Stimulated activated CD8-positive, alpha-beta memory T cell treated with anti-CD3 and anti-CD28 coated beads, Interleukin-15, amount 100 ng/mL, for 24 hours (primary cell): ENCODE measurements at places on chromosomes 11 and 22.

DNA sequence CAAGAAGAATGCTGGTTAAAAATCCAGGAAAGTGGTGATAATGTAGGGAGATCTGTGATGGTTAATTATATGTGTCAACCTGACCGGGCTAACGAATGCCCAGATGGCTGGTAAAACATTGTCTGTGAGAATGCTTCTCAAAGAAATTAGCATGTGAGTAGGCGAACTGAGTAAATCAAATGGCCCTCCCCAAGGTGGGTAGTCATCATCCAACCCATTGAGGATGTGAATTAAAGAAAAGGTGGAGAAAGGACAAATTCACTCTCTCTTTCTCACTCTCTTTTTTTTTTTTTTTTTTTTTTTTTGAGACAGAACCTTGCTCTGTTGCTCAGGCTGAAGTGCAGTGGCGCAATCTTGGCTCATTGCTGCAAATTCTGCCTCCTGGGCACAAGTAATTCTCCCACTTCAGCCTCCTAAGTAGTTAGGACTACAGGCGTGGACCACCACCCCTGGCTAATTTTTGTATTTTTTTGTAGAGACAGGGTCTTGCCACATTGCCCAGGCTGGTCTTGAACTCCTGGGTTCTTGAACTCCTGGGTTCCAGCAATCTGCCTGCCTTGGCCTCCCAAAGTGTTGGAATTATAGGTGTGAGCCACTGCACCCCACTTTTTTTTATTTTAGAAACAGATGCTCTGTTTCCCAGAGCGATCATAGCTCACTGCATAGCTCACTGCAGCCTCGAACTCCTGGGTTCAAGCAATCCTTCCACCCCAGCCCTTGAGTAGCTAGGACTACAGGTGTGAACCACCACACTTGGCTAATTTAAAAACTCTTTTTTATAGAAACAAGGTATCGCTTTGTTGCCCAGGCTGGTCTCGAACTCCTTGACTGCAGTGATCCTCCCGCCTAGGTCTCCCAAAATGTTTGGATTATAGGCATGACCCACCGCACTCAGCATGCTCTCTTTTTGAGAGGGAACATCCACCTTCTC is 22.0 kb upstream of the P2RY6 start:
- no peak for DNase-seq

DNA sequence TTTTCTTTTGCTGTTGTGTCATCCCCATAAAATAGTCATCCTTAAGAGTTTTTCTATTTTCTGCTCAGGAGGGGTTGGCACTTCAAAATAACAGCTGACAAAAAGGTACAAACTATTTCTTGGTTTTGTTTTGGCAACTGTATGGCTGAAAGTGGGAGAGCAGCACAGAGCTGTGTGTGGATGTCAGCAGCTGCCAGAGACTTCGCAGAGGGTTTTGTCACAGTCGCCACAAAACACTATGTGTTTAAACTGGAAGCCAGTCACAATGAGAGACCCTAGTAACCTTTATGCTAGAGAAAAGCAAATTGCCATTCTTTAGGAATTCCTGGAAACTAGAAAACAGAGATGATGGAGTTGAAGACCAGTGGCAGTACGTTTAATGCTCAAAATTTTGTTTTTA is 189.6 kb upstream of the CCDC90B start:
- no peak for DNase-seq

DNA sequence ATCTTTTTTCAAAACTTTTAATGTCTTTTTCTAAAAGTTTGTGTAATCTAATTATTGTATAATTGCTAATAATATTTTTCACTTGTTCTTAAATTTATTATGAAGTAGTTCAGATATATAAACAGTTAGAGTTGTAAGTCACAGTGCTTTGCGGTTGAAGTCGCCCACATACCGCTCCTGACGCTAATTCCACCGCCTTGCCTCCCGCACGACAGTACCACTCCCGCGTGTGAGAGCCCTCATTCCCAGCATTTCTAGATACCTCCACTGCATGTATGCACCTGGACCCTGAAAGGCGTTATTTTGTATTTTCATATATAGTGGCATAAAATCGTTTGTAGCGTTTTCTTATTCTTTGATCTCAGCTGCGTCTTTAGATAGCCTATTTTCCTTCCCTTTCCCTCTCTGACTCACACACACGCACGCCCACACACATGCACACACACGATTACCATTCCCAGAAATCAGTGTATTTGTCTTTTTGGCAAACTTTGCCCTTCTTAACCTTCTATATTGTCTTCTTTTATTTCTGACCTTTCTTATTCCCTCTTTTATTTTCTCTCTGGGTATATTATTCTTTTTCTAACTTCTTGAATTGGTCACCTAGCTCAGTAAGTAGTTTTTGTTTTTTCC is 56.4 kb upstream of the PITPNB start:
- no peak for DNase-seq

- no peak for DNase-seq
Measured at GRCh38 chr11:75170516-75171201, 19.8 kb downstream of the SLCO2B1 start.

DNA sequence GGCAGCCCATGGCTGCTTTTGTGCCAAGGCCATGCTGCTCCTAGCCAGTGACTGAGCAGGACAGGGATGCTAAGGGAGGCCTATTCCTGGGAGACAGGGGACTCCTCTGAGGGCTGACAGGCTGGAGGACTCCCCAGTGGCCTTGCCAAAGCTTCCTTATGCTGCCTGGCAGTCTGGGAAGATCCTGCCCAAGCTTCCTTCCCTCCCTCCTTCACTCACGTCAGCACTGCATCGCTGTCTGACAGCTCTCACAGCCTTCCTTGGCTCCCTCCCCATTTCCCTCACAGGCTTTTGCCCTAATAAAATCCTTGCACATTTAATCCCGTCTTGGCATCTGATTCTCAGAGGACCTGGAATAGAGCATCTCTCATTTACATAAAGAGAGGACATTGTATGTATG is 26.5 kb downstream of the HTR3A start:
- DNase-seq: no peak

DNA sequence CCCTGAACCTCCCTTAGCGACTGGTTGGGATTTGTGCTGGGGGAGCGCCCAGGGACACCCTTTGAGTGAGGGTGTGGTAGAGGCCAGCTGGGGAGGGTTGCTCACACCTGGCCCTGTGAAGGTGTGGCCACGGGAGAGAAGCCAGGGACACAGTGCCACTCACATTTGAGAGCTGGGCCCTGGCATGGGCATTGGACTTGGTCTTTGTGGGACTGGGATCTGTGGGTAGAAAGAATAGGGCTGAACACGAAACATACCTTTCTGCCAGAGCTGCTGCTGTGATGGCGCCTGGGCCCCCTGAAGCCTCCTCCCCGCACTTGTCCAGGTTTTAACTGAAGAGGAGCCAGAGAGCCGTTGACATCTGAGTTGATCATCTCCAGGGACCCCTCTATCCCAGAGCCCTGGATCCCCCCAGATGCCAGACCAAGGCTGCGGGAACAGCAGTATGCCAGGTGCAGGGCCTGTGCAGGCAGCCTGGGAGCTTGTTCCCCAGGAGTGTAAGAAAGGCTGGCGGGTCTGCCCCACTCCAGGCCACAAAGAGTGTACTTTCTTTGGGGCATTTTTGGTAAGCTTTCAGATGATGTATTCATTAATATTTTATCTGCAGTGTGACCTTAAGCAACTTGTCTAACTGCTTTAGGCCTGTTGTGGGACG is 284.1 kb downstream of the TBC1D22A start:
- no peak for DNase-seq

- no peak for DNase-seq
Measured at GRCh38 chr11:29781268-29781667, 235.6 kb downstream of the KCNA4 start.

DNA sequence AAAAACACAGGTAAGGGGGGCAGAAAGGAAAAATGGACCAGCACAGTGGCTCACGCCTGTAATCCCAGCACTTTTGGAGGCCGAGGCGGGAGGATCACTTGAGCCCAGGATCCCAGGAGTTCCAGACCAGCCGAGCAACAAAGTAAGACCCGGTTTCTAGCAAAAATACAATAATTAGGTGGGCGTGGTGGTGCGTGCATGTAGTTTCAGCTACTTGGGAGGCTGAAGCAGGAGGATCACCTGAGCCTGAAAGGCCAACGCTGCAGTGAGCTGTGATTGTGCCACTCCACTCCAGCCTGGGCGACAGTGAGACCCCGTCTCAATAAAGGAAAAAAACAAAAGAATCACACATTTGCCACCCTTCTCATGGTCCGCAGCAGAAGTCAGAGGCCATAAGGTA is 519.4 kb downstream of the BRD1 start:
- no peak for DNase-seq

- DNase-seq: no peak
Measured at GRCh38 chr11:72426758-72427157, 7.6 kb downstream of the CLPB start.

GRCh38 chr11:113389272-113389671 is 1.7 kb downstream of the ANKK1 start:
- DNase-seq: no peak

GRCh38 chr11:30814737-30815136 is 228.6 kb upstream of the MPPED2 start:
- DNase-seq: no peak

DNA sequence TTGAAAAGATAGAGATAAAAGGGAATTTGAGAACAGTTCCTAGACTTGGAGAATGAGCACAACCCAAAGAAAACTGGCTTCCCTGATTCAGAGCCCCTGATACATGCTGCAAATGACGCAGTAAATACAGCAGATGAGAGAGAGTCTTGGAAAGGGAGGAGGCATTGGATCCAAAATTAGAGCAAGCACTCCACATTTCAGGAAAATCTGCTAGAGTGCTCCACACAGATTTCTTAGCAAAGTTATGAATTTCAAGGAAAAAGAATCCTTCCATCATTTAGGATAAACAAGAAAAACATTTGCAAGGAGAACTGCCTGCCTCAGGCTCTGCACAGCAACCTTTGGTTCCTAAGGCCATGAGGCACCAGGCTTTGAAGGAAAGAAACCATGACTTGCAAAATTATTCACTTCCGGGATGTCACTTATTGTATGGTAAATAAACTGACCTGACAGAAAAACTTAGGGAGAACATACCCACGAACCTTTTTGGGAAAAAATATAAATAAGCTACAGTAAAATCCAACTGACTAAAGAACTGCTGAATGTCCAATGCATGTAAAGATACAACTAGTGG is 89.8 kb upstream of the RTL6 start:
- no peak for DNase-seq

DNA sequence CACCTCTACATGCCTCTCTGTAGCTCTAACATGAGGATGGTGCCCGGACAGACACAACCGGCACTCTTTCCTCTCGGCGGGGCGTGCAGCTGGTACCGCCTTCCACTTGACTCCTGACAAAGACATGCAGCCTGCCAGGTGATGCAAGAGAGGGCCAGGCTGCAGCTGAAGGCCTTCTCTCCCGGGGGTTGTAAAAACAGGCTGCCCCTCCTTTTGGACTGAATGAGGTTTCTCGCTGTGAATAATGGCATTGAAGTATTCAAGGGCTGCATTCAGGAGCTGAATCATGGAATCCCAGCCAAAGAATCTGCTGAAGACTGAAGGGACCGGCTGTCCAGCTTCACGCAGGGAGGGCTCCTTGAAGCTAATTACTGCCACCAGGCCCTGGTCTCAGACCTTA is 110.9 kb downstream of the GALNT18 start:
- DNase-seq: no peak

GRCh38 chr22:46085828-46086576 is 64.3 kb upstream of the PPARA start:
- DNase-seq: no peak

DNA sequence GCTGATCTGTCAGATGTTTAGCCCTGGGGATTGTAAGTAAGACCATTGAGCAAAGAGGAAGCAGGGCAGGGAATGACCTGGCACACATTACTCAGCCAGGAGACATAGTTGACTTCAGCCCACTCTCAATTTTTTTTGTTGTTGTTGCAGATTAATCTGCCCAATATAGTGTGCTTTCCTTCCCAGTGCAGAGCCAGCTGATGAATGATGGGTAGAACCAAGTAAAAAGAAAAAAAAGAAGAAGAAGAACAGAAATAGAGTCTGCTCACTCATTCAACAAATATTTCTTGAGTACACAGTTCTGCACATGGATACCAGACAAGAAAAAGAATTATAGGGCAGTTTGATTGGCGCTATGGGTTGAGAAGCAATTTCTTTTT is 292.7 kb downstream of the ETS1 start:
- no peak for DNase-seq

- DNase-seq: no peak
Measured at GRCh38 chr11:133004369-133004768, 527.9 kb downstream of the OPCML start.

DNA sequence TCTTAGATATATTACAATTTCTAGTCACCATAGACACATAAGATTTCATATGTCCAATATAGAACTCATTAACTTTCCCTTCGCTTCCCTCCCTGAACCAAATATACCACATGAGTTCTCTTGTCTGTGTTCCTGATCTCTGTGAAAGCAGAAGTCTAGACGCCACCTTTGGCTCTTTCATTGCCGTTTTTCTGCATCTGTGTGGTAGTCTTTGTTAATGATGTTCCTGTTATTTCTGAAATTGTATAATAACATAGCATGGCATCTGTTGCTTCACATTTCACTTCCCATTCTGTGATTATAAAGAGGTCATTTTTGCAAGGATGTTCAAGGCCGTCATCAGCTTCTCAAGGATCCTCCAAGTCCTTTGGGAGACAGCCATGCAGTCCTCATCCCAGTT is 58.5 kb downstream of the NCAM1 start:
- DNase-seq: no peak

- no peak for DNase-seq
Measured at GRCh38 chr11:33874433-33874832, 17.4 kb downstream of the LMO2 start.

DNA sequence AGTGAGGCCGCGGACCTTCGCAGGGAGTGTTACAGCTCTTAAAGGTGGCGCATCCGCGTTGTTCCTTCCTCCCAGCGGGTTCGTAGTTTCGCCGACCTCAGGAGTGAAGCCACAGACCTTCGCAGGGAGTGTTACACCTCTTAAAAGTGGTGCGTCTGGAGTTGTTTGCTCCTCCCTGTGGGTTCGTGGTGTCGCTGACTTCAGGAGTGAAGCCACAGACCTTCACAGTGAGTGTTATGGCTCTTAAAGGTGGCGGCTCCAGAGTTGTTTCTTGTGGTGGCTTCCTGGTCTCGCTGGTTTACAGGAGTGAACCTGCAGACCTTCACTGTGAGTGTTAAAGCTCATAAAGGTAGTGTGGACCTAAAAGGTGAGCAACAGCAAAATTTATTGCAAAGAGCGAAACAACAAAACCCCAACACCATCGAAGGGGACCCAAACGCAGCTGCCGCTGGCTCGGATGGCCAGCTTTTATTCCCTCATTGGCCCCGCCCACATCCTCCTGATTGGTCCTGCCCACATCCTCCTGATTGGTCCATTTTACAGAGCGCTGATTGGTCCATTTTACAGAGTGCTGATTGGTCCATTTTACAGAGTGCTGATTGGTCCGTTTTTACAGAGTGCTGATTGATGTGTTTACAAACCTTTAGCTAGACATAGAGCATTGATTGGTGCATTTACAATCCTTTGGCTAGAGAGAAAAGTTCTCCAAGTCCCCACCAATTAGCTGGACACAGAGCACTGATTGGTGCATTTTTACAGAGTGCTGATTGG is 1.2 kb upstream of the TMEM45B start:
- DNase-seq: peak; percentile 33
